MG63 (cell line): ENCODE measurements at places on chromosomes 1 and 21. TPM values are rescaled to one million over a fixed set of nuclear protein-coding genes. Genes with fewer than 3 reads are reported as not detected.

Gene C1orf94
- total RNA-seq: not detected in 2 replicates

Gene GJC2
- total RNA-seq: 0.20 and 4.8 TPM in 2 replicates

Gene CDC20
- 152 and 260 TPM in 2 replicates for total RNA-seq

Gene SRSF4
- total RNA-seq: 29.8 and 58.1 TPM in 2 replicates

DNA sequence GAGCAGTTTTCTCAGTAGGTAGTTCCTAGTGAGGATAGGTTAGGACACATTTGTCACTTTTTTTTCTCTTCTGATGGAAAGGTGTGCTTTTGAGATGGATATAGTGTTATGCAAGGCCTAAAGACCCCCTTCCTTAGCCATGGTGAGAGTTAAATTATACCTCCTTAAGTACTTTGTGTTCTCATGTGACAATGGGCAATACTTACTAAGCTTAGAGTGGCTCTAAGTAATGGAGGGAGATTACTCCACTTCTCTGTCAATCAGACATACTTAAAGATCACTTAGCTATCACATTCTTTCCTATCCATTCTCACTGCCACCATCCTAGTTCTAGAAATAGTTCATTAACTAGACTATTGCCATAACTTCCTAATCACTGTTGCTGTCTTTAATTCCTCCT, 265.6 kb downstream of the PBX1 start:
- DNase-seq: no peak

DNA sequence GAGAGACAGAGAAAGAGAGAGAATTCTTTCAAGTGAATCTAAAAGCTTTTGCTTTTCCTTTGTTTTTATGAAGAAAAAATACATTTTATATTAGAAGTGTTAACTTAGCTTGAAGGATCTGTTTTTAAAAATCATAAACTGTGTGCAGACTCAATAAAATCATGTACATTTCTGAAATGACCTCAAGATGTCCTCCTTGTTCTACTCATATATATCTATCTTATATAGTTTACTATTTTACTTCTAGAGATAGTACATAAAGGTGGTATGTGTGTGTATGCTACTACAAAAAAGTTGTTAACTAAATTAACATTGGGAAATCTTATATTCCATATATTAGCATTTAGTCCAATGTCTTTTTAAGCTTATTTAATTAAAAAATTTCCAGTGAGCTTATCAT, 117.6 kb downstream of the PTPRC start:
- no peak for DNase-seq

- no peak for DNase-seq
Measured at GRCh38 chr1:229340496-229340895, 2.4 kb downstream of the CCSAP start.

DNA sequence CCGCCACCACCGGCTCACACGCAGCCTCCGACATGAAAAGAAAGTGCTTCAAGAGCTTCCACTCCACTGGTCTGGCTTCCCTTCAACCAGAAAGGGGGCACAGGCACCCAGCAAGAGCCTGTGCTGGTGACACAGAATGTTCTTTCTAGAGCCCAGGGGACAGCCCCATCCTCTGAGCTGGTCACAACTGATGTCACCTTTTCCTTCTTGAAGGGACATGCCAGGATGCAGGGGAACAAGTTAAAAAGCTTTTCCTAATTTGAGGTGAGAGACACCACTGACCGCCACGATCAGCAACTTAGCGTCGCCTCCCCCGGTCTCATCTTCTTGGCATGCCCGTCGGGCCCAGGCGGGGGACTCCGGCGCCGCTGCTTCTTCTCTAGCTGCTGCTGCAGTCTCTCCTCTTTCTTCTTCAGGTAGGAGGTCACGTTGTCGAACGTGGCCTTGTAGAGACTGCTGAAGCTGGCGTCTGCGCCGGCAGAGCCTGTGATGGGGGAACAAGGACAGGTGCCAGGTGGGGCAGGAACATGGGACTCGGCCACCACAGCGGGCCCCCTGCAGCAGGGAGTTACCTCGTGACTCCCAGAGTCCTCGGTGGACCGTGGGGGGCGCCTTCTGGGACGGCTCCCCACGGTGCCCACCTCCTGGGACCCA, 29.5 kb downstream of the WDR4 start:
- DNase-seq: no peak

DNA sequence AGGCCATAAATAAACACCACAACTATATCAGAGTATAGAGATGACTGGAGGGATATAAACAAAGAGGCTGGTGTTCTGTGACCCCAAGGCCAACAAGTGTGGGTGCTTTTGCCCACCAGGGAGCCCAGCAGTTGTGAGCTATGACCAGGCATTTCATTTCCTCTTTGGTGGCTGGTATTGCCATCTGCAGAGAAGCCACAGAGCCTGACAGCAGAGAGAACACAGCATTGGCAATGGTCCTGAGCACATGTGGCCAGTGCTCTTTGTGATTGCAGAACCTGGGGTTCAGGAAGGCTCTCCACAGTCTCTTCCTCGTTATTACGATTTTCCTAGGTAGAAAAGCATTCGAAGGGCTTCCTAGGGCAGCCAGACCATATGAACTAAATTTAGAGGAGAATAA, 112.3 kb downstream of the TM2D1 start:
- DNase-seq: no peak

GRCh38 chr1:219172821-219173220, 857 bp upstream of the LYPLAL1 start:
- no peak for DNase-seq

- no peak for DNase-seq
Measured at GRCh38 chr1:56034847-56035481, 544.4 kb downstream of the PLPP3 start.

DNA sequence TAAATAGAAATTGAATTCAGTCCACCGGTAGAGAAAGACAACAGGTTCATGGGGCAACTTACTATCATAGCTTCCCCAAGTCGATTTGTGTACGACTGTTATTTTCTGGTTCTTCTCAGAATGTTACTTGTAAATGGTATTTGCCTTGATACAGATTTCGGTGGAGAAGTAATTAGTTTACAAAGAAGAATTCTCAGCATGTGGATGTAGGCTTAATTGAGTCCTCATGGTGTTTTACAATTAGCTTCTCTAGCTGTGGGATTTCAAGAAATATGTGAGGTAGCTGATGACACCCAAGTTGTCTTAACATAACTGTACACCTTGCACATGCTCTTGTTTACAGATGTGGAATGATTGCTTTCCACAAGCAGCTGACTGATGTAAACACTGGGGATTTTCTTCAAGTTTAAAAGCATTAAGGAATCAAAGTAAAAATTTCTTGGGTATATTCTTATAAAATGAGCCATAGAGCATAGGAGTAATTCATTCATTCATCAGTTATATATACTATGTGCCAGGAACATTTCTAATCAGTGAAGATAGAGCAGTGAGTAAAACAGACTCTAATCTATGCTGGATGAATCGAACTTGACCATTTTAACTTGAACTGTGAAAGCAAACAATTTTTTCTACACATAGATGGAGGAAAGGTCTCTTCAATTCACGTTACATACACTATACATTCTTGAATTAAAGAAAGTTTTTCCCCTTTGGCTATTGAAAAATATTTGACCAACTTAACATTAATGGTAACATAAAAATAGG, 1.4 kb downstream of the MACO1 start:
- no peak for DNase-seq

GRCh38 chr21:43969115-43969444, 43.0 kb upstream of the TRAPPC10 start:
- DNase-seq: no peak
